Hepatocyte (in vitro differentiated cells): ENCODE measurements at places on chromosomes 3 and 15. TPM values are rescaled to one million over a fixed set of nuclear protein-coding genes. Genes with fewer than 3 reads are reported as not detected.
A peak's percentile ranks its signal among the peaks of the same experiment; 100 is the strongest.

GRCh38 chr3:121463745-121464144, 82.0 kb downstream of the POLQ start:
- DNase-seq: no peak

DNA sequence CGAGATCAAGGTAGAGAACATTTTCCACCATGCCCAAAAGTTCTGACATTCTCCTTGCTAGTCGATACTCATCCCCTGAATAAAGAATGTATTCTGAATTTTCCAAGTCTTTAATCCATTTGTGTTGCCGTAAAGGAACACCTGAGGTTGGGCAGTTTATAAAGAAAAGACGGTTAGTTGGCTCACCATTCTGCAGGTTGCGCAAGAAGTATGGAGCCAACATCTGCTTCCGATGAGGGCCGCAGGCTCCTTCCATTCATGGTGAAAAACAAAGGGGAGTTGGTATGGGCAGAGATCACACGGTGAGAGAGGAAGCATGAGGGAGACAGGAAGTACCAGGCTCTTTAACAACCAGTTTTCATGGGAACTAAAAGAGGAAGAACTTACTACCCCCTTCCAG, 121.2 kb downstream of the DCLK3 start:
- DNase-seq: no peak

GRCh38 chr15:81573098-81573746, 199.2 kb upstream of the TMC3 start:
- no peak for DNase-seq

DNA sequence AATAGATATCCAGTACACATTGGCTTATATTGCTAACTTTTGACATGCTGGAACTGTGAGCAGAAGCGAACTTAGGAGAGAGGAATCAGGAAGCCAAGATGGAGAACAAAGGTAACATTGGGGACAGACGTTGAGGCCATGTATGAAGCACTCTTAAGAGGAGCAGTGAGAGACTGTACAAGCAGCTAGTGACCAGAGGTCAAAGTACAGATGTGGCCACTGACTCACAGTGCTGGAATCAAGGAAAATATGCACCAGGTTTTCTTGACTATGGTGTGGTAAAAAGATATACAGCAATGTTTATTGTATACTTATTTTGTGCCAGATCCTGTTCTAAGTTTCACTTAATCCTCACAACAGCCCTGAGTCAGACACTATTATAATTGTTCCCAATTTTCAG, 2.0 kb upstream of the IL20RB start:
- DNase-seq: peak; percentile 69

DNA sequence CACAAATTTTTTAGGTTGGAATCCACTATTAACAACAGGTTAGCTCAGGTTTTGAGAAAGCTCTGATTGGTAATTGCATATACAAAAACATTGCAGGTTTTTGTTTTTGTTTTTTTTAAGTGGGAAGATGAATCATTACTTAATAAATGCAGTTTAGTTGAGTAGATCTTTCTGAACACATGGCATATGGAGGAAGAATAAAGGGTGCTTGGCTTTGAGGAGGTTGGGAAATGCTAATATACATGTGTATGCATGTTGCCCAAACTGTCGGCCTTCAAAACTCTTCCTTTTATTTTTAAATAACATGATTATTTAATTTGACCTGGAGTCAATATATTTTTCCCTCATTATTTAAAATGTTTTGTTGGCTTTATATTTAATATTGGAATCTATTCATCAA, 32.8 kb downstream of the ZBTB38 start:
- DNase-seq: no peak

DNA sequence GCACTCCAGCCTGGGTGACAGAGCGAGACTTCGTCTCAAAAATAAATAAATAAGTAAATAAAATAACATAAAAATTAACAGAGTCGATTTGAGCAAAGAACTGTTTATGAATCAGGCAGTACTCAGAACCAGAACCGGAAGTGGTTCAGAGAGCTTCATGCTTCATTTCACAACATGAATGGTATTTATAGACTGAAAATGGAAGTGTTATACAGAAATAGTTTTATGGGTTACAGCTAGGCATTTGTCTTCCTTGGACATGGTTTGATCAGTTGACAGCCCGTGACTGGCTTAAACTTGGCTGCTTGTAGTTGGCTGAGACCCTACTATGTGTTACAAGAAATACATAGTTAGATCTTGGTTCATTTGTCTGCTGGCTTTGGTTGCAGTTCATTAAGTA, 216.0 kb upstream of the MCTP2 start:
- DNase-seq: no peak

ERC2 gene
- 4.7 and 5.3 TPM in 2 replicates for total RNA-seq

- no peak for DNase-seq
Measured at GRCh38 chr15:73326157-73326556, 42.6 kb downstream of the HCN4 start.

GRCh38 chr3:193039058-193039457, 121.4 kb upstream of the MB21D2 start:
- no peak for DNase-seq

DNA sequence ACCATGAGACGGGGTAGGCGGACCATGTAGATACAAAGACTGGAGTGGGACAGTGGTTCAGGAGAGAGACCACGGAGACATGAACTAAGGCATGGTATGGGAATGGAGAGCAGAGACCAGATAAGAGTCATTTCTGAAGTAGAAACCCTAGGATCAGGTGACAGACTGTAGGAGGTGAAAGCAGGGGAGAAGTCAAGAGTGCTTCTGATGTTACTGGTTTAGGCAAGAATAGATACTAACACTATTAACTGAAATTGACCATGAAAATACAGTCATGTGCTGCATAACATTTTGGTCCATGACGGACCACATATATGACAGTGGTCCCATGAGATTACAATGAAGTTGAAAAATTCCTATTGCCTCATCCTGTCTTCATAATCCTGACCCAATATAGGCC, 41.7 kb downstream of the RASGRP1 start:
- no peak for DNase-seq

DNA sequence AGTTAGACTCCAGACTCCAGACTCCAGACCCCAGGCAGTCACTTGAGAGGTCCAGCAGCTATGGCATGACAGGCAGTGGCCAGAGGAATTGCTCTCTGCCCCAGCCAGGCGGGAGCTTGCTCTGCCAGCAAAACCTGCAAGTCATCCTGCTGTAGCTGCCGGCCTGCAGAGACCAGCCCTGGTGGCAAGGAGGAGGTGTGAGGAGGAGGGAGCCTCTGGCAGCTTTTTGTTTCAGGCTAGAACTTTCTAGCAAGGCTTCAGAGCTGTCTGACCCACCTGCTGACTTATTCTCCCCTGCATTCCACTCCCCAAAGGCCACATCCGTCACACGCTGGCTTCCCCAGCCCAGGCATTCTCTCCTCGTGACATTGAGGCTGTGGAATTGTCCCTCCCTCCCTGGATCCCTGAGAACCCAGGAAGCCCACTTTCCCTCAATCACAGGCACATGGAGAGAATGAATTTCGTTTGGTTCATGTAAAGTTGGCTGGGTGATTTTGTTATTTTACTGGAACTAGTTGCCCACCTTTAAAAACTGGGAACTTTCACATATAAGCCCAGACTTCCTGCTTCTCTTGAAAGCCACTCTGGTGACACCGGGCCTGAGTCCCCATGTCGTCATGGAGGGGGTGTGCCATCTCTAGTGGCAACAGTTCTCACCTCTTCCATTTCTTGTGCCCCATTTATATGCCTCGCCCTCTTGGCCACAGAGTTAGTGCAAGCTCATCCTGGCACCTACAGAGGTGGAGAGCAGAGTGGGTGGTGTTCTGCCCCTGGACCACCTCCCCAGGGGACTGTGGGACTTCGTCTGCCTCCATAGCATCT, 82.7 kb downstream of the ABHD5 start:
- DNase-seq: no peak

- no peak for DNase-seq
Measured at GRCh38 chr3:12705981-12706380, 42.1 kb upstream of the RAF1 start.

DNA sequence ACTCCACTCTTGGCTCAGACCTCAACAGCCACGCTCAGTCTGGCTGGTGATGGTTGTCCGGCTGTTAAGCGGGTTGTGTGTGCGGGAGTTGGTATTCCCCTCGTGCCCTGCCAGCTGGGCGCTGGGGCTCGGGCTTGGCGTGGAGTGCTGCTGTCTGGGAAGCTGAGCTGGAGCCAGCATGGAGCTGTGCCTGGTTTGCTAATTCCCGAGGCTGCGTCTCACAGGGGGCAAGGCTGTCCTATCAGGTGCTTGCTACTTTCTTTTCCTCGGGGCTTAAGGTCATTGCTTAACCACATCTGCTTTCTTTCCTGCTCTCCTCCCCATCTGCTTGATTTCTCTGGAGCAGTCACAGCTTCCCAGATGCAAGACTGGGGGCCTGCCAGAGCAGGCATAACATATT, 29.9 kb downstream of the PDIA5 start:
- DNase-seq: peak; percentile 62

NTRK3 gene
- 3.6 and 4.9 TPM in 2 replicates for total RNA-seq

SEMA6D gene
- total RNA-seq: 28.1 and 34.1 TPM in 2 replicates

- DNase-seq: no peak
Measured at GRCh38 chr3:190506271-190506670, 7.6 kb upstream of the IL1RAP start.

CPEB1 gene
- total RNA-seq: 0.87 and 1.6 TPM in 2 replicates

COMMD2 gene
- 39.0 and 39.7 TPM in 2 replicates for total RNA-seq

- peak; percentile 40 for DNase-seq
Measured at GRCh38 chr3:58564456-58565160, 12.6 kb downstream of the FAM107A start.

DNA sequence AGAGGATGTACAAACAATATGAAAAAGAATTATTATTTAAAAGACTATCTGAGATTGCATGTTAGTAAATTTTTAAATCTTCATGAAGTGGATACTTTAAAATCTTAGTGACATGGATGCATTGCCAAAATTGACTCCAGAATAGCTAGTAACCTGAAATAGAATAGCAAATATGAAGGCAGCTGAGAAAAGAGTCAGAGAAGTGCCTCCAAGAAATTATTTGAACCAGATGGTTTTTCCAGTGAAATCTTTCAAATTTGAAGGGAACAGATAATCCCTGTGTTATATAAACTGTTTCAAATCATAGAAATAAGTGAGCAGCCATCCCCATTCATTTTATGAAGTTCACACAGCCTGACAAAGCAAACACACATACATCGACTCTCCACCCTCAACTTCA, 29.6 kb downstream of the FSIP1 start:
- no peak for DNase-seq

- no peak for DNase-seq
Measured at GRCh38 chr3:120081719-120082118, 12.5 kb downstream of the GSK3B start.

DNA sequence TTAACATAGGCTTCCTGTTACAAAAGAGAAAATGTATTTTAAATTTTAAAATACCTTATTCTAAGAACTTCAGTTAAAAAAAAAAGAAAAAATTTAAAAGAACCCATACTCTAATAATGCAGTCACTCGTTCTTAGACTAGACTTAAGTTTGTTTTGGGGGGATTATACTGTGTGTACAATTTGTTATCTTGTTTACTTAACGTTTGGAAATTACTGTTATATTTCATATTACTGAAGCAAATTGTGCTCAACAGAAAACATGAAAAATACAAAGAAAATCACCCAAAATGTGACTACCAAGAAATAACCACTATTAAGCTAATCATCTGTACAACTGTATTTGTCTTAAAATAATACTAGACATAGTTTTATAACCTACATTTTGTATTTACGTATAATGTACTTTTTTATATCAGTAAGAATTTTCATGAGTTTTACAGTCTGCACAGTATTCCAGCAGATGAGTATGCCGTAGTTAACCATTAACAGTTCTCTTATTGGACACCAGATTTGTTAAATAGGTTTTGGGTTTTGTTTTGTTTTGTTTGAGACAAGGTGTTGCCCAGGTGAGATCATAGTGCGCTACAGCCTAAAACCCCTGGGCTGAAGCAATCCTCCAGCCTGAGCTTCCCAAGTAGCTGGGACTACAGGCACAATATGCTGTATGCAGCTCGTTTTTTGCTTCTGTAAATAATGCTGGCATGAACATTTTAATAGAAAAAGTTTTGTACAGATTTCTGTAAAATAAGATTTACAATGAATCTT, 88.8 kb upstream of the CHD2 start:
- DNase-seq: peak; percentile 43
